ENCODE measurements at places on chromosomes 2 and 18.

DNA sequence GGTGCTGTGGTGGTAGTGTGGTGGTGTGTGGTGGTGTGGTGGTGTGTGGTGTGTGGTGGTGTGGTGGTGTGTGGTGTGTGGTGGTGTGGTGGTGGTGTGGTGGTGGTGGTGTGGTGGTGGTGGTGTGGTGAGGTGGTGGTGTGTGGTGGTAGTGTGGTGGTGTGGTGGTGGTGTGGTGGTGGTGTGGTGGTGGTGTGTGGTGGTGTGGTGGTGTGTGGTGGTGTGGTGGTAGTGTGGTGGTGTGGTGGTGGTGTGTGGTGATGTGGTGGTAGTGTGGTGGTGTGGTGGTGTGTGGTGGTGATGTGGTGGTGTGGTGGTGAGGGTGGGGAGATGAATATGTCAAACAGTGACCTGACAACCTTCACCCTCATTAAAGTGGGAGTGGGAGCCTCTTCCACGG lies 55.6 kb upstream of the DLGAP1 start:
- no peak for DNase-seq

DNA sequence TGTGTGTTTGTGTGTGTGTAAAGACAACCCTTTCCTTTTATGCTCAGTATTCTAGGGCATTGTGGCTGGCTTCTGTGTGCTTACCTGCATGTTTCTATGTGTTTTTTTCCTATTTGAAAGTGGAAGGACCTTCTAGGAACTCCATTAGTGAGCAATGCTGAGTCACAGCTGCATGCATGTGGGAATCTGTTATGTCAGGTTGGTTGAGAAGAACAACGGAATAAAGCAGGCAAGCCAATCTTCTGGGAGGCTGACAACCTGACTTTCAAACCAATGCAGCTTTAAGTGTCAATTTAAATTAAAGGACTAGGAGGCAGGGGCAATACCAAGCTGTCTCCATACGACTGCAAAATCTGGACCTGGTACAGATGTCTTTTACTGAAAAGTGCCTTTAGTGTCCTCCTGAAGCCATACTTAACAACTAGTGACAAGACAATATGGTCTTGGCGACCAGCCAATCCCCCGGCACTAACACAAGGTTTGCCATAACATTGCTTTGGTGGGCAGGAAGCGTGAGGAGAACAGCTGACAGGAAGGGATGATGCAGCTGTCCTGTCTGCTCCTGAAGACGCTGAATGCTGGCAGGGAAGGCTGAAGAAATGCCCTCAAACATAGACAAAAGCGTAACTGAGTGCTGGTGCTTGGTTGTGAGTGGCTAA lies 514.7 kb upstream of the CDH7 start:
- peak; percentile 58 for DNase-seq

DNA sequence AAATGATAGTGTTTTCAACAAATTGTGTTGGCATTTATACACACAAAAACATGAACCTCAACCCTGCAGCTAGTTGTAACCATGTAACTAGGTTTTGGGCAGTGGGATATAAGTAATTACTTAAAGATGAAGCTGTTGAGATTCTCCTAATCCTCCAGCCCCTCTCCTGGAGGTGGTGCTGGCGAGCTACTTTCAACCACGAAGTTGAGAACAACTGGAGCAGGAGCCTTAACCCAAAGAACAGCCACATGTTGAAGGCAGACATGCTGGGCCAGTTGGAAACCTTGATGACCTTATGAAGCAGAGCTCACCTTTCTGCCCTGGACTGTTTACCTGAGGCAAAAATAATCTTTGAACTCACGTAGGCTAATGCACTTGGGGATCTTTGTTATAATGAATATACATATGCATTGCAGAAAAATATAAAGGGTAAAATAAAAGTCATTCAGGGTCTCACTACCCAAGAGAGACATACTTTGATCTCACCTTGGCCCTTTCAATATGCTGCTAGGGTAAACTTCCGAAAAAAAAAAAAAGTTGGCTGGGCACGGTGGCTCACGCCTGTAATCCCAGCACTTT lies 89.6 kb upstream of the NPAS2 start:
- peak; percentile 67 for DNase-seq

GRCh38 chr18:69000366-69000765 lies 202.5 kb downstream of the CCDC102B start:
- DNase-seq: no peak

GRCh38 chr2:200962811-200963123 lies 693 bp downstream of the ORC2 start:
- DNase-seq: no peak

DNA sequence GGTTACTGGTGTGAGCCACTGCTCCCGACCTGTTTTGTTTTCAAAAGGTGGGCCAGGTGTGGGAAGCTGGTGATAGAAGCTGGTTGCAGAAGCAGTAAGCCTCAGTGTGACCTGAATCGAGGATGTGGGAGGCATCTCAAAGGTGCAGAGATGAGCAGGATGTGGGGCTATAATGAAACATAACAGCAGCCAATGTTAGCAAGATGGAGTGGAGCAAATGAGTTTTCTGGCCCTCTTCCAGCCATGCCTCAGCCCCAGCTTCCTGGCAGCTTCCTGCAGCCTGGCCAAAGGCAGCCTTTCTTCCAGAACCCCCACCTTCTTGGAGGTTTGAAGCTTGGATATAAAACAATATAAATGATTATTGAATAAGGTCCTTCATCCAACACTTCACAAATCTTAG lies 184.8 kb downstream of the NCK2 start:
- DNase-seq: no peak

- DNase-seq: peak; percentile 79
Measured at GRCh38 chr2:85705680-85706039, 11.5 kb downstream of the GNLY start.

- no peak for DNase-seq
Measured at GRCh38 chr2:160418853-160419252, 74.8 kb downstream of the RBMS1 start.

- DNase-seq: no peak
Measured at GRCh38 chr2:19861813-19862212, 40.0 kb downstream of the TTC32 start.

DNA sequence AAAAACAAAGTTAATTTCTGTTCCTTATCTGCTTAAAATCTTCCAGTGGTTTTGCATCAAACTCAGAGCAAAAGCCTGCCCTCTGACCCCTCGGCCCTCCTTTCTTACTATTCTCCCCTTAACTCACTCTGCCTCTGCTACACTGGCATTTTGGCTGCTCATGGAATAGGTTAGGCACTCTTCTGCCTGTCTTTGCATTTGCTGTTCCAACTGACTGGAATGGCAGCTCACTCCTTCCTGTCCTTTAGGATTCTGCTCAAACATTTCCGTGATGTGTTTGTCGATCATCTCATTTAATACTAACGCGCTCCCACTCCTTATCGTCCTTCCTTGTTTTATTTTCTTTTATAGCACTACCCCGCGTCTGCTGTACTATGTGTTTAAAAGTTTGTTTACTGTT lies 815 bp downstream of the CEBPZ start:
- DNase-seq: peak; percentile 9

DNA sequence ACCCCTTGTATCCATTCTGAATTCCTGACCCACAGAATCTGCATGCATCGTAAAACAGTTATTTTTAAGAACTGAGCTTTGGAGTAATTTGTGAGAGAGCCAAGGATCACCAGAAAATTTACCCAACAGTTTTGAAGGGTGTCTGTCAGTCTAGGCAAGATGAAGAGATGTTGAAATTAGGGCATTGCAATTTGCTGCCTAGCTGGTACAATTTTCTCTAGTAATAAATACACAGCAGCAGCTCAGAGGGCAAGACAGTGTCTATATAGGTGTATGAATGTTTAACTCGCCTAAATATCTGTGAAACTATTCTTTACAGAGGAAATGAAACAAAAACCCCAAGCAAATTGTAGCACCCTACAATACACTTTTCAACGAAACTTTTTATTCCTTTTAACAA lies 377.8 kb upstream of the POU3F3 start:
- DNase-seq: no peak

DNA sequence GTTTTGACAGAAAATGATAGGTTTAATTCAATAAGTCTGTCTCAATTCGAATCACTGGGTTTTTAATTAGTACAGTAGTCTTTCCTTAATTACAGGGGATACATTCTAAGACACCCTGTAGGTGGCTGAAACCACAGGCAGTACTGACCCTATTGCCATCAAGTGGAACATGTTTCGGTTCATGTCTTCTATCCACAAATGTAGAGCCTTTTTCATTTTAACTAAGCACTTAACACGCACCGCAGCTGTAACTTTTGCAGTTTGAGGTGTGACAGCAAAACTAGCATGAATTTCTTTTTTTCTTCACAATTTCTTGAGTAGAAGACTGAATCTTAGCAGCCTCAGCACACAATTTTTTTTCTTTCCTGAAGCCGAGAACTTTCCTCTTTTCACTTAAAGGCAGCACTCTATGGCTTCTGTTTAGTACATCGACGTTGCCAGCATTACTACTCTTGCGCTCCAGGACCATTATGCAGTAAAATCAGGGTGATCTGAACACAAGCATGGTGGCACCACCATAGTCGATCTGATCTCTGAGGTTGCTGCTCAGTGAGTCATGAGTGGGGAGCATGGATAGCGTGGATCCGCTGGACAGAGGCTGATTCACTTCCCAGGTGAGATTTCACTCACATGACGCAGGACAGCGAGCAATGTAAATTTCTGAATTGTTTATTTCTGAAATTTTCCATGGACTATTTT lies 805.1 kb downstream of the RNF144A start:
- no peak for DNase-seq

GRCh38 chr18:75209129-75209950 lies at the start of gene PTGR3:
PTGR3 (minus strand) TSS chr18:75209139; CDS start chr18:75209058, 81 bp downstream.
- peak; percentile 44 for DNase-seq

- DNase-seq: peak; percentile 78
Measured at GRCh38 chr2:20365249-20365817, 14.7 kb upstream of the PUM2 start.

- no peak for DNase-seq
Measured at GRCh38 chr2:15082105-15083058, 449.9 kb downstream of the LRATD1 start.

GRCh38 chr2:27186613-27187345 lies 25.1 kb upstream of the ATRAID start:
- no peak for DNase-seq

DNA sequence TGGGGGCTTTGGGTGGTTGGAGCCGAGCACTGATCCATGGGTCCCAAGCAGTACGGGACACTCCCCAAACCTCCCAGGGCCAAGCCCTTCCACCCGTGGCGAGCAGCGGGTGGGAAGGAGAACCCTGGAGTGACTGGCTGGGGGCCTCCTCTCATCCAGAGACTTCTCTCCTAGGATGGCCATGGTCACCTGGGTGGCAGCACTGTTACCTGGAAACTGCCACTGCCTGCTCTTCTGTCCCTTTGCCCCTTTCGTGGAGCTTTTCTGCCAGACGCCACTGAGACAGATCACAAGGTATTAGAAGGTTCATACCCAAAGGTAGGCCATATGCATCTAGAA lies 26.9 kb downstream of the CENPO start:
- DNase-seq: no peak

DNA sequence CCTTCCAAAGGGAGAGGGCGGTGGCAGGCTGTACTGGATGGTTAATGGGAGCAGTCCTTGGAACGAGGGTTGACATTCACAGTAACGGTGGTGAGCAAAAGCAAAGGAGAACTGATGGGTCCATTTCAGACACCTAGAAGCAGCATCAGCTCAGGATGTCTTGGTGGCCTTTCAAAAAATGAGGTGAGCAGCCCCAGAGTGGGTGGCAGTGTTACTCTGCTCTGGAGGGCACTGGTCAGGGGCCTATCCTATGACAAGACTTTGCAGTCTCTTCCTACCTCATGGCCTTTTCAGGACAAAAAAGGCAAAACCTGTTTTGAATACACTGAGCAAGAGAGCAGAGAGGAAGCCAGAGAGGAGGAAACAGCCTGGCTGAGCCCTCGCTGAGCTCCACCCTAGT lies 23.5 kb downstream of the CAPN14 start:
- DNase-seq: no peak

DNA sequence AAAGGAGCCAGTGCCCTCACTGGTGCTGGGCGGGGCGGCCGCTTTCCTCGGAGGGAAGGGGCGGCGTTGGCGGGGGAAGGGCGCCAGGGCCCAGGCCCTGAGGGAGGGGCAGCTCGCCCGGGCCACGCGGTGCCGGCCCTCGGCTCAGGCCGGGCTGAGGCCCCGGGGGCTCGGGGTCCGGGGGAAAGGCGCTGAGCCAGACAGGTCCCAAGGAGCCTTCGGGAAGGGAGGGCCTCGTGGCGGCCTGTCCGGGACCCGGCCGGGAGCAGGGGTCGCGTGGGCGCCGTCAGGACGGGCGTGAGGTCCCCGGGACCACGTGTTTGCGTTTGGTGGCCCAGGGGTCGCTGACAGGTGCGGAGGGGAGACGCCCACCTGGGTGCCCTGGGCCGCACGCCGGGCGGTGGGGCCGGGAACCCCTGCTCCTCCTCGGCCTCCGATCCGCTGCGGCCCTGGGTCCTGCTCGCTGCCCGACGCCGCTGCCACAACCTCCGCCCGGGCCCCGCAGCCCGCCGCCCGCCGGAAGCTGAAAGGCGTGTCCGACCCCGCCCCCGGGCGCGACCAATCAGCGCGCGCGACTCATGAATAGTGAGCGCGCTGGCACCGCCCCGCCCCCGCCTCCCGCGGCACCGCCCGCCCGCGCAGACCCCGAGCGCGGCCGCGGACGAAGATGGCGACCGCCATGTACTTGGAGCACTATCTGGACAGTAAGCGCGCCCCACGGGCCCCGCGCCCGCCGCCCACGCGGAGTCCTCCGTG lies at the start of gene ING5:
Gene ING5, plus strand, starts transcription at position 641 of the 756 bp plus-strand sequence. Its CDS starts 27 bp downstream, at position 668.
- DNase-seq: peak; percentile 80

- no peak for DNase-seq
Measured at GRCh38 chr2:126942427-126943203, 43.9 kb downstream of the TEX51 start.

- no peak for DNase-seq
Measured at GRCh38 chr2:226643946-226644282, 155.7 kb downstream of the IRS1 start.

DNA sequence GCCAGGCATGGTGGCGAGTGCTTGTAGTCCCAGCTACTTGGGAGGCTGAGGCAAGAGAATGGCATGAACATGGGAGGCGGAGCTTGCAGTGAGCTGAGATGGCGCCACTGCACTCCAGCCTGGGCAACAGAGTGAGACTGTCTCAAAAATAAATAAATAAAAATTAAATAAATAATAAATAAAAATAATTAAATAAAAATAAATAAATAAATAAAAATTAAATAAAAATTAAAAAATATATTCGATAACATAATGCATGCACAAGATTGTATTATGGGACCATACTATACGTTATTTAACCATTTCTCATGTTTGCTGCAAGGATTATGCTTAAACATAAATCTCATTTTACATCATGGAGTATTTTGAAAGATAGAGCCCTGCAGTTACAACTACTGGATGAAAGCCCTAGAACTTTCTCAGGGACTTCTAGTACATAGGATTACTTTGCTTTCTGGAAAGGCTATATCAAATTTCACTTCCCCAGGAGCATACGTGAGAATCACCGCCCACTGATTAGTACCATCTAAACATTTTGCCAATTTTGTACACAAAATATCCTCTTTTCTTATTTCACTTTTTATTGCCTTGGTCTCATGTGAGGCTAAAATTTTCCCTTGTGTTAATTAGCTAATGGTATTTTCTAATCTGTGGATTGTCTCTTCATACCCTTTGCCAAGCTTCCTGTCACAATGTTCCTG lies 234.3 kb upstream of the LYPD1 start:
- no peak for DNase-seq

GRCh38 chr2:227536445-227536844 lies 62.2 kb upstream of the SCYGR2 start:
- DNase-seq: no peak
